ENCODE measurements at places on chromosomes 2 and 18.

DNA sequence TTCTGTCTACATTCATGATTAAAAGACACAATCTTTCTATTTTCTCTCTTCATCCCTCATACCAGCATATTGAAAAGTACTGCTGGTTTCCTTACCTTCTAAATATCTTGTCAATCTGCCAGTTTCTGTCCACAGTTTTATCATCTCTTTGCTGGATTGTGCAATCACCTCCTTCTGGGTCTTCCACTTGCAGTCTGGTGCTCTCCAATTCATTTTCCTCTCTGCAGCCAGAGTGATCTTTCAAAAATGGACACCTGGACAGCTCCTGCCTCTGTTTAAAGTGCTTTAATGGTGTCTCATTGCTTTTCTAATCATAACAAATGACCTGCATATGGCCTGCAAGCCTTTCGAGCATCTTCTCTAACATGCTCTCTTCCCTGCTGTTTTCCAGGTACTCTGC is 94.0 kb downstream of the C1QL2 start:
- H3K27me3 ChIP-seq = no peaks in the 10 kb centered on the region
- H3K27ac ChIP-seq = no peak overlapping the region
- H3K4me3 ChIP-seq = no peak overlapping the region
- H3K4me1 ChIP-seq = no peaks in the 10 kb centered on the region
- DNase-seq = no peak

DNA sequence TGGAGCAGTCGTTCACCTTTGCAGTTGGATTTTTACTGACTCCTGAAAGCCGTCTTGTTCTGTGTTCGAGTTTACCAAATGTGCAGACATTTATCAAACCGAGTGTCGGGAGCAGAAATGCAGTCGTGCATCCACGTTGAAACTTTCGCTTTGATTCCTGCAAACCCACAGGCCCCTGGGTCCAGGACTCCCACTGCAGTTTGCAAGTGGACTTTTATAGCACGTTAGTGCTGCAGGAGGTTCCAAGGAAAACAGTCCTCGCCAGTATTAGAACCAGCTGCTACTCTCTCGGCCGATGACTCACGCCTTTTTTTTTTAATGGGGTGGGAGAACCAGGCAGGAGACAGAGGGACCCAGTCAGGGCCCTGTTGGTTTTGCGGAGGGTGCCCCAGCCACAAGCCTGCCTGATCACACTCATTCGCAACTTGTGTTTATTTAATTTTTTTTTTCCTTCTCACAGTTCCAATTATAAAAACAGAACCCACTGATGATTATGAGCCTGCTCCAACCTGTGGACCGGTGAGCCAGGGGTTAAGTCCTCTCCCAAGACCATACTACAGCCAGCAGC is 90.1 kb downstream of the NFATC1 start:
- H3K27me3 ChIP-seq = no peaks in the 10 kb centered on the region
- no peaks in the 10 kb centered on the region for H3K36me3 ChIP-seq
- no peaks in the 10 kb centered on the region for H3K4me1 ChIP-seq
- H3K4me3 ChIP-seq = no peak overlapping the region

DNA sequence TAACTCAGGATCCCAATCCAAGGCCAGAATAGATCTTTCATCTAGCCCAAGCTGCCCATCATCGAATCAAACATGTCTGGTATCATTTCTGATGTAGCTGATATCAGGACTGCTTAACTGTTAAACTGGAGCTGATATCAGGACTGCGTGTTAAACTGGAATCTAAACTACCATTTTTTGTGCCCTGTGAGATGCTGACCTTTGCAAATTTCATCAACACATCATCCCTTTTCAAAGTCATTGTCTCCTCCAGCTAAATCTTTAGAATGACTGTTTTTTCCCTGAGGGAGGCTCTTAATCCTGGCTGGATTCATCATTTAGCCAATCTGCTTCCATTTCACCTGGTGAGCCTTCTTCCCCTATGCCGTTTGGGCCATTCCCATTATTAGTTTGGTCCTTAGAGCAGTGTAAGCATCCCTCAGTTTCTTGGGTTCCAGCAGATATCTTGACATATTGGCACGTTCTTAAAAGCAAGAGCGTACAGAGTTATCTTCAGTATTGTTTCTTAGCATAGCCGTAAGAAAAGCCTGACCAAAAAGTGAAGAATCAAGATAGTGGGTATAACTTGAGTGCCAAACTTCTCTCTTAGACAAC is 12.3 kb downstream of the RPL31 start:
- DNase-seq = no peak
- no peaks in the 10 kb centered on the region for H3K27me3 ChIP-seq
- H3K27ac ChIP-seq = no peak overlapping the region
- no peaks in the 10 kb centered on the region for H3K36me3 ChIP-seq

GRCh38 chr2:151264157-151264825 is 2.6 kb upstream of the RBM43 start:
- H3K27me3 ChIP-seq = no peaks in the 10 kb centered on the region
- no peaks in the 10 kb centered on the region for H3K36me3 ChIP-seq
- H3K27ac ChIP-seq = no peak overlapping the region
- no peaks in the 10 kb centered on the region for H3K4me1 ChIP-seq
- H3K4me3 ChIP-seq = no peak overlapping the region
- no peak for DNase-seq

DNA sequence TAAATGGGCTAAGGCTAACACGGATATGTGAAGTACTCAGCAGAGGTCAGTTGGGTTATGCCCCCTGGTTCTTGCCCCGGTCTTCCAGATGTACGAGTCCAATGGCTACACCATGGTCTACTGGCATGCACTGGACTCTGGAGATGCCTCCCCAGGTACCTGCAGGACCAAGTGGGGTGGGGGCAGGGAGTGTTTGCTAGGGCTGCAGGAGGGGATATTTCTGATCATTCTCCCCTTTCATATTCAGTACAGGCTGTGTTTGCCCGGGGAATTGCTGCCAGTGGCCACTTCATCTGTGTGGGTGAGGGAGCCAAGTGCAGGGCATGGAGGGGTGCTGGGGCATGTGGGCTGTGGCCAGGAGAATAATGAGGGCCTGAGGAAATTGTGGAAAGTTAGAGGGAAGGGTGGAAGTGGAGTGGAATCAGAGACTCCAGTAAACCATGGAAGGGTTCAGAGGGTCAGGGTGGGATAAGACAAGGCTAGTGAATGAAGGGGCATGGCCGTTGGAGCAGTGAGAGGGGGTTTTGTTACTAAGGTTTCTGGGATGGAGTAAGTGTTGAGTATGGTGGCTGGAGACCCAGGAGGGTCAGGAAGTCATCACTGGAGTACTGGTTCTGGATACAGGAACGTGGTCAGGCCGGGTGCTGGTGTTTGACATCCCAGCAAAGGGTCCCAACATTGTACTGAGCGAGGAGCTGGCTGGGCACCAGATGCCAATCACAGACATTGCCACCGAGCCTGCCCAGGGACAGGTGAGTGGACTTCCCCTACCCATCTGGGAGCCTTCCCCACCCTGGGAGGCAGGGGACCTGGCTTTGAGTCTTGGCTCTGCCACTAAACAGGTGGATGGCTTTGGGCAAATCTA is 1.9 kb downstream of the WDR54 start:
- no peaks in the 10 kb centered on the region for H3K4me1 ChIP-seq
- no peaks in the 10 kb centered on the region for H3K27me3 ChIP-seq
- H3K36me3 ChIP-seq = no peaks in the 10 kb centered on the region
- no peak overlapping the region for H3K27ac ChIP-seq

DNA sequence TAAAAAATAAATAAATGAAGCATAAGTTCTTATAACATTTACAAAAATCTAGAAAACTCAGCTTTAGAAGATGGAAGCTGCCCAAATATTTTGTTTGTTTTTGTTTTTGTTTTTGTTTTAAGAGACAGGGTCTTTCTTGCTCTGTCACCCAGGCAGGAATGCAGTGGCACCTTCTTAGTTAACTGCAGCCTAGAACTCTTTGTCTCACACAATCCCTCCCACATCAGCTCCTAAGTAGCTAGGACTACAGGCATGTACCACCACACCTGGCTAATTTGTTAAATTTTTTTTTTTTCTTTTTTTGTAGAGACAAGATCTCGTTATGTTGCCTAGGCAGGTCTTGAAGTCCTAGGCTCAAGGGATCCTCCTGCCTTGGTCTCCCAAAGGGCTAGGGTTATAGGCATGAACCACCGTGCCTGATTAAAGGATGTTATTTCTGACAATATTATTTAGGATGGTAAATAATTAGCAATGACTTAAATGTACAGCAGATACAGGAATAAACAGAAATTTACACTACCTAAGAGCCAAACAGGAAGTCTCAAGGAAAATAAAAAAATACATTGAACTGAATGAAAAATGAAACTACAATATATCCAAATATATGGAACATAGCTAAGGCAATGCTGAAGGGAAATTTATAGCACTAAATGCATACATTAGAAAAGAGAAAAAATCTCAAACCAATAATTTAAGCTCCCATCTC is 17.2 kb downstream of the SESTD1 start:
- no peaks in the 10 kb centered on the region for H3K4me1 ChIP-seq
- no peak overlapping the region for H3K4me3 ChIP-seq
- no peak overlapping the region for H3K27ac ChIP-seq
- H3K27me3 ChIP-seq = no peaks in the 10 kb centered on the region
- no peaks in the 10 kb centered on the region for H3K36me3 ChIP-seq
- no peak for DNase-seq

GRCh38 chr2:183868153-183868552 is 730.2 kb upstream of the ZNF804A start:
- no peak for DNase-seq
- no peaks in the 10 kb centered on the region for H3K36me3 ChIP-seq
- H3K4me3 ChIP-seq = no peak overlapping the region
- H3K27me3 ChIP-seq = no peaks in the 10 kb centered on the region
- no peak overlapping the region for H3K27ac ChIP-seq

- H3K27ac ChIP-seq = no peak overlapping the region
- H3K4me1 ChIP-seq = no peaks in the 10 kb centered on the region
- no peaks in the 10 kb centered on the region for H3K36me3 ChIP-seq
- no peak overlapping the region for H3K4me3 ChIP-seq
Measured at GRCh38 chr2:158142165-158142564, 40.5 kb downstream of the UPP2 start.

DNA sequence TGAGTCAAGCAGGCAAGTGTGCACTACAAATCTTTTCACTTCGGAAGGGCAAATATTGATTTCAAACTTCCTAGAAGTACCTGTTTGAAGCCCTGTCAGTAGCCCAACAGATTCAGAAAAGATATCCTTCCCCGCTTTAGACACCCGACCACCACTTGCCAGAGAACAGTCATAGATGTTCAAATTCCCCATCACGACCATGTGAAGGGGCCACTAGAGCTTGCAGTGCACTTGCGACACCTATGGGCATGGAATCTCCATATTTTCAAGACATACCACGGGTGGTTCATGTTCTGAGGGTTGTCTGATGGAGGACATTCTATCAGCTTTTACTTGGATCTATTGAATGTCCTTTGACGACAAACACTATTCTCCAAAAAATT is 23.8 kb downstream of the GNLY start:
- H3K4me3 ChIP-seq = no peak overlapping the region
- DNase-seq = no peak
- H3K4me1 ChIP-seq = no peaks in the 10 kb centered on the region
- no peaks in the 10 kb centered on the region for H3K27me3 ChIP-seq
- no peaks in the 10 kb centered on the region for H3K36me3 ChIP-seq
- no peak overlapping the region for H3K27ac ChIP-seq

GRCh38 chr2:194559964-194560363 is 1097.1 kb upstream of the SLC39A10 start:
- no peak overlapping the region for H3K4me3 ChIP-seq
- no peaks in the 10 kb centered on the region for H3K4me1 ChIP-seq
- H3K27me3 ChIP-seq = no peaks in the 10 kb centered on the region
- no peak overlapping the region for H3K27ac ChIP-seq
- no peak for DNase-seq

DNA sequence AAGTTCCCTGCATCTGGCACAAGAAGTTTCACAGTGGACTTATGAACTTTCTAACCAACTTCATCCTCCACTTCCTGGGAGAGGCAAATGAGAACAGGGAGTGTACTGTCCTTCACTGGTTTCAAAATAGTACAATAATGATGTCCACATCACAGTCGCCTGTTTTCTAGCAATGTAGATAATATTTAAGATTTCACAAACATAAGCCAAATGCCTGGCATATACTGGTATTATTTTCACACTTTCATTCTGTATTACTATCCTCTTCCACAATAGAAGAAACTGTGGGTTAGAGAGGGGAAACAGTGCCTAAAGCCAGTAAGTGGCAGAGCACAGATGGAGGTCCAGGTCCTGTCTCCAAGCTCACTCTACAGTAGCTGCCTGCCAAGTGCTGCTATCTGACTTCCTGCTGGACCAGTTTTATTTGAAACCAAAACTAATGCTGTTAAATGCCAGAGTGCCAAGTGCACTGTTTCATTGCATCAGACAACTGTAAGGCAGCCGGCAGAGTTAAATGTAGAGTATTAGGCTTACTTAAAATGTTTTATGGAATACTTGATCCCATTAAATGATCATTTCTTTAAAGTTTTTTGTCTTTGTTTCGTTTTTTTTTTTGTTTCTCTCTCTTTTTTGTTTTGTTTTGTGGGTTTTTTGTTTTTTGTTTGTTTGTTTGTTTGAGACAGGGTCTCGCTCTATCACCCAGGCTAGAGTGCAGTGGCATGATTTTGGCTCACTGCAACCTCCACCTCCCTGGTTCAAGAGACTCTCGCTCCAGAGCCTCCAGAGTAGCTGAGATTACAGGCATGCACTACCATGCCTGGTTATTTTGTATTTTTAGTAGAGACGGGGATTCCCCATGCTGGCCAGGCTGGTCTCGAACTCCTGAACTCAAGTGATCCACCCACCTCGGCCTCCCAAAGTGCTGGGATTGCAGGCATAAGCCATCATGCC is 15.1 kb downstream of the COBLL1 start:
- H3K27ac ChIP-seq = no peak overlapping the region
- H3K36me3 ChIP-seq = no peaks in the 10 kb centered on the region
- DNase-seq = no peak
- no peak overlapping the region for H3K4me3 ChIP-seq
- no peaks in the 10 kb centered on the region for H3K4me1 ChIP-seq

DNA sequence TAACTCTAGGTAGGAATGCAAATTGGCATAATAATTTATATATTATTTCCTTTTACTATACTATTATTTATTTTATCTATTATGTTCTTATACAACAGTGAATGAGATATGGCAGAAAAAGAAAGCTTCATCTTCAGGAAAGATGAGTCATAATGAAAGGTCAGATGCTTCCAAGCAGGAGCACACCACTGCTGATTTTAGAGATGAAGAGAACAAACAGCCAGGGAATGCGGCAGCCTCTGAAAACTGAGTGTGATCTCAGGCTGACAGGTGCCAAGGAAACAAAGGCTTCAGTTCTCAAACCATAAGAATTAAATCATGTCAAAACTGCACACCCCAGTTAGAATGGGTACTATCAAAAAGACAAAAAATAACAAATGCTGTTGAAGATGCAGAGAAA is 149.0 kb downstream of the CCDC178 start:
- no peaks in the 10 kb centered on the region for H3K27me3 ChIP-seq
- H3K36me3 ChIP-seq = no peaks in the 10 kb centered on the region
- no peak overlapping the region for H3K27ac ChIP-seq
- DNase-seq = no peak
- no peak overlapping the region for H3K4me3 ChIP-seq

DNA sequence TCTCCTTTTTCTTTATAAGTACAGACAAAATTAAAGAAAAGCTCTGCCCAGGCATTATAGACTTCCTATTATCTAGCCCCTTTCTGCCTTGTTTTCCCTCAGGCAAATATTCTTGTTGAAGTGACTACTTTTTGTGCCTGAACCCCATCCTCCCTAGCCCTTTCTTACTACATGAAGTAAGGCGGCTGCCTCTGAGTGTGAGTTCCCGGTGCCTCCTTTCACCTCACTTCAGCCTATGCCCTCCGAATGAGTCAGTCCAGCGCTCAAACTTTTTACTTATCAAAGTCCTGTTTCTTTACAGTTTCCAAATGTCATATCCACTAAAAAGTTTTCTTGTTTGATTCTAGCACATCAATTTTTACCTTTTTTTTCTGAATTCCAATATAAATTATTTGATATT is 778.3 kb upstream of the NRXN1 start:
- DNase-seq = no peak
- no peak overlapping the region for H3K27ac ChIP-seq
- no peaks in the 10 kb centered on the region for H3K4me1 ChIP-seq
- H3K36me3 ChIP-seq = no peaks in the 10 kb centered on the region
- no peaks in the 10 kb centered on the region for H3K27me3 ChIP-seq
